ENCODE measurements at places on chromosomes 5 and 9.
A peak's percentile ranks its signal among the peaks of the same experiment; 100 is the strongest.

DNA sequence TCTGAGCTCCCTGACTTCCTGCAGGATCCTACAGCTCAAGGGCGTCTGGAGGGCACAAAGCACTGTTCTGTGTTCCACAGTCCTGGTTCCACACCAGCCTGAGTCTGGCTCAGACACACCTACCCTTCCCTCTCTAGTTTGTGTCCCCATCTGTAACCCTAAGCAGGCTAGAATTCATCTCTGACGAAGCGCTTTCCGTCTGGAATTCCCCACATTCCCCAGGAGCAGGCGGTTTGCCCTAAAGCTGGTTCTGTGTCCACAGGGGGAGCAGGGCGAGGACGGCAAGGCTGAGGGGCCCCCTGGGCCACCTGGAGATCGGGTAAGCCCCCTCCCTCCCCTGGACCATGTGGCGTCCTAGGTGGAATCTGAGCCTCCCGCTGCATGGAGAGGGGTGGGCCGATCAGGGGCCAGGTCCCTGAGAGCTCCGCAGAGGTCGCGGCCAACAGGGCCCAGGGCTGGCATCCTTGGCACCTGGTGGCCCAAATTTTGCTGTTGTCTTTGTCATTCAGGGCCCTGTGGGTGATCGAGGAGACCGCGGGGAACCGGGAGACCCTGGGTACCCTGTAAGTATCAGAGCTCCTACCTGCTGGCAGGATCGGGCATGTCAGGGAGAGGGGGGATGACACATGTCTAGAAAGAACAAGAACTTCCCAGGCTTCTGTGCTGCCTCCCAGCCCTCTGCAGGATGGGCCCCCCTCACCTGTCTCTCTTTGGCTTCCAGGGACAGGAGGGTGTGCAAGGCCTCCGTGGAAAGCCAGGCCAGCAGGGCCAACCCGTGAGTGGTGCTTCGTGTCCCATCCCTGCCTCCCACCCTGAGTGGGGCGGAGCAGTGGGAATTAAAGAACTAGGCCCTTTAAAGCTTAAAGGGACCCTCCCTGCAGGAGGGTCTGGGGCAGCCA, 34.5 kb upstream of the ORM1 start:
- no peak for DNase-seq

- no peak for DNase-seq
Observed at GRCh38 chr9:81489046-81489445, 200.3 kb downstream of the TLE1 start.

DNA sequence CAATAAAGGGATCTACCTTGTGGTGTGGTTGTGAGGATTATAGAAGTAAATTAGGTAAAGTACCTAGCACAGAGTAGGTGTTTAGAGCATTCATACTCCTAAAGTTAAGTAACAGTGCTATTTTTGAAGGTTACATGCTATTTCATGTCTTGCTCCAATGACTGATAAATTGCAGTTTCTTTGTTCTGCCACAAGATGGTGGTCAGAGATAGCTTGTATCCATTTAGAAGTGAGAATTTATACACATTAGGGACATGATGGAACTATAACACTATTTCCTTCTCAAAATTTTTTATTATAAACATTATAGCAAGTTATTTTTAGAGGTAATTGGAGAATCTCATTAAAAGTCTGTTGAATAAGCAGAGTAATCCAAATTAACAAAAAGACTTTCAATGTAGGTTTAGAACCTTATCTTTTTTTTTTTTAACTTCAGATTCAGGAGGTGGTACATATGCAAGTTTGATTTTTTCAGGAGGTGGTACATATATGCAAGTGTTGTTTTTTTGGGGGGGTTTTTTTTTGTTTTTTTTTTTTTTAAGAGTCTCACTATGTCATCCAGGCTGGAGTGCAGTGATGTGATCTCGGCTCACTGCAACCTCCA, 17.1 kb downstream of the MTREX start:
- peak; percentile 52 for DNase-seq

DNA sequence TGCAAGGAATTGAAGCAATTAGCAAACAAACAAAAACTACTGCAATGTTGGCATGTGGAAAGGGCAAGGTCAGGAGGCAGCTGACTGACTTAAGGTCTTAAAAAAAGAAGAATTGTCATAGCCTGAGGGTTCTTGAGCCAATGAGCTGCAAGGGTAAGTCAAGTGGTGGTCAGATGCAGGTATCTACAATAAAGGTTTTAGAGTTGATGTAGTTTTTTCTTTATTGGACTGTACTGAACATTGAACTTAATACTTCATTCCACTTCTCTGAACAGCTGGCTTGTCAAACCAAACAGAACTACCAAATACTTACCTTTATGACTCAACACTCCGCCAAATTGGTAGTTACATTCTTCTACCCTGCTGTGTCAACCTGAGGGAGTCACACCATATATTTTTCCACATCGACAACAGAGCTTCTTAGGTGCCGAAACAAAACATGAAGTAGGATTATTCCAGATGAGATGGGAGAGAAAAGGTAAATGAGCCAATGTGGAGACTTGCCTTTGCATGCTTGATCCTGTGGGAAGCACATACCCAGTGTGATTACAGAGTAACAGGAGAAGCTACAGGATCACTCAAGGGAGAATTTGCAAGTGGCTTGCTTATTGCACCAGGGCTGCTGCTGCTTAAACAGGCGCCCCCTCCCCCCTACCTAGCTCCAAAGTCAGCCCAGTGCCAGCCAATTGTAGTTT, 35.3 kb downstream of the EQTN start:
- DNase-seq: no peak

DNA sequence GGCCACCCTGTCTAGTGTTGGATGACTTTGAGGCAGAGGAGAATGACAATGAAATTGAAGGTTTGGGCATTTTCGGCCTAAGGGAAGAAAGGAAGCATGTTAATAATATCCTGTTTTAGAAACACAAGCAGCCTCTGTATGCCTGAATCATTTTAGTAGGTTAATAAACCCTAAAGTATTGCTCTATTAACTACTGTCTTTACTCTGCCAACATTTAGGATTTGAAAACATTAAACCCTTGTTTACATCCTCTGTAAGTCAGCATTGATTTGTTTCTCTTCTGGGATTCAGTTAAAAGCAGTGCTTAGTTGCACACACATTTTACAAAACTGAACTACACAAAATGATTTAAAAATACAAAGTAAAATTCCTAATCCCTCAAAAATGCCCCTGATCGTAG, 358.9 kb downstream of the ARRDC3 start:
- DNase-seq: no peak

DNA sequence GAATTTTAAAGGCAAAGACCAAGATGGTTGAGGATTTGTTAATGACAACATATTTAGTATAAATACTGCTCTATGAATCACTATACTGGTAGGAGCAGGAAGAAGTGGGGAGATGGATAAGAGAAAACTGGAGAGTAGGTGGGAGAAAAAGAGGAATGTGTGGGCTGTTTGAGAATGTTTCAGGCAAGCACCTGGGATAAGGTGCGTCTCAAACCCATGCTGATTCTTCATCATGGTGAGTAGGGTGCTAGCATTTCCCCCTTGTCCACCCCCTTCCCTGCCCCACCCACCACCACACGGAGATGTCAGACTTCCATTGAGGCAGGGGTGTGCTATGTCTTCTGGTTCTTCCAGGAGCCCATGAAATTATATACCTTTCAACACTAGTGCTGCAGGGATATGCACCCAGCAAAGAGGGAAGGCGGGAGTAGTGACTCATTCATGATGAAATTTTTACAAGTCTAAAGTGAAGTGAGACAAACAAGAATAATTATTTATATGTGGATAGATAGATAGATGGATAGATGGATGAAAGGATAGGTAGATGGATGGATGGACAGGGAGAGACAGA, 54.3 kb downstream of the MTX3 start:
- no peak for DNase-seq

GRCh38 chr5:144391044-144391443, 220.4 kb downstream of the KCTD16 start:
- no peak for DNase-seq

- DNase-seq: no peak
Observed at GRCh38 chr5:42387563-42387962, 35.7 kb upstream of the GHR start.

DNA sequence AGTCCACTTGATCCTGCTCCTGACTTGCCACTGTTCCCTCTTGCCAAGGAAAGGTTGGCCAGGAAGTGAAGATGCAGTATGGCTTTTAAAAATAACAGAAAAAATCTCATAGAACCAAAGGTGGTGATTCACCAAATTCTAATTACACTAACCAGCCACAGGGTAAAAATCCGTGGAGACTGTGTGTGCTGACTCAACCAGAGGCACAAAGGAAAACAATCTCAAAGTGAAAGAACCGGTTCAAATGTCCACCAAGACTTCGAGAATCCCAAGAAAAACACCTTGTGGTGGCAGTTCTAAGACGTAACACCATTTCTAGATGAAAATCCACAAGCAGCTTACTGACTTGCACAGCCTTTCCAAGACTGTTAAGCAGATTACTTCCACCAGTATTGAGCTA, 279.1 kb downstream of the TLE1 start:
- DNase-seq: no peak

DNA sequence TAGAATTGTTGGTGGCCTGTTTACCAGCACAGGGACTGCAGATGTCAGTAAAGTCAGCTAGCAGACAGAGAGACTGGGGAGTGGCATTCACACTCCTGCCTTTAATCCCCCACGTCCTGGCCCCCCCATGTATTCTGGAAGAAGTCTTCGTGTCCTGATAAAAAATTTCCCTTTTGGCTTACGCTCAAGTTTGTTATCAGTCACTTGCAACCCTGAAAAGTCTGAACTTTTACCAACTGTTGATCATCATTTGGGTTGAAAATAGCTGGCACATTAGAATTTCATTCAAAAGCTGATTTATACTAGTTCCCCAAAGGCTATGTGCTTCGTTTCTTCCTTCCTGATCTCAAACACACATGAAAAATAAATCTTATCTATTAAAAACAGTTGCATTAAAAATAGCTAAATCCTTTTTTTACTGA, 5.8 kb upstream of the CRHBP start:
- no peak for DNase-seq

DNA sequence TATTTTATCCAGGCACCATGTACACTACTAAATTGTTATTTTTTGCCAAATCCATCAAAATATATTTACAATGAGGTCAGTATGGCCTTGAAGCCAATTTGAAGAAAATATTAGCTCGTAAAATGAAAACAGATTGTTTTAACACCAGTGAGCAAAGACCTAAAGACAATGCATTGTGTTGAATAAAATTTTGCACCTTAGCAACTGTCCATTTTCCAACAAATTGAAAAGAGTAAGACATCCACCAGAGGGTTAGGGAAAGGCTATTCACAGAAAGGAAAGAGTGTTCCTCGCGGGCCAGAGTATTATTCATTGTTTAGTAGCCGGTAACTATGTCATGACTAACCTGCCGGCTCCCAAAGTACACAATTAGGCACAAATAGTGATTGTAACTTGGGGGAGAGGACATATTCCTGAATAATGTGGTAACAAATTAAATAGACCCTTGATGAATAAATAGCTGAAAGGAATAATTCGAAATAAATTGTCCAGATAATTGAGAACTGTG, 213.3 kb downstream of the DNAH5 start:
- DNase-seq: no peak

- DNase-seq: peak; percentile 33
Observed at GRCh38 chr5:17217493-17218352, at the start of gene BASP1. BASP1 (plus strand) TSS chr5:17217631; CDS start chr5:17275217, 57,586 bp downstream.

DNA sequence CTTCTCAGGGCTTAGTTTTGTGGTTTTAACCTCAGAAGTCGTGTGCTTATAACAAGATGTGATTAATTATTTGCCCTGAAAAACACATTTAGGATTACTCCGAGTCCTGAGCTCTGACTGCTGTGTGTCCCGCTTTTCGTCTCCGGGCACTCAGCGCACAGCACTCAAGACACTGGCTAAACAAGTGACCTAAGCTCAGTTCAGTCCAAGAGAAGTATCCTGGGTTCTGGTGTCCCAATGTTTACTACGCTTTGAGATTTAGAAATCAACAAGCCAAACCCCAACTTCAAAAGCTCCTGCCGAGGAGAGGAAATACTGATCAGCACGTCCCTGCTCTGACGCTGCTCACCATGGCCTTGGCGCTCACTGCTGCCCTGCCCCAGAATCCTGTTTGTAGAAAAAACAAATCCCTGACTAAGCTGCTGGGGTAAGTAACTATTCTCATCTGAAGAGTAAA, 53.2 kb downstream of the IPPK start:
- no peak for DNase-seq

DNA sequence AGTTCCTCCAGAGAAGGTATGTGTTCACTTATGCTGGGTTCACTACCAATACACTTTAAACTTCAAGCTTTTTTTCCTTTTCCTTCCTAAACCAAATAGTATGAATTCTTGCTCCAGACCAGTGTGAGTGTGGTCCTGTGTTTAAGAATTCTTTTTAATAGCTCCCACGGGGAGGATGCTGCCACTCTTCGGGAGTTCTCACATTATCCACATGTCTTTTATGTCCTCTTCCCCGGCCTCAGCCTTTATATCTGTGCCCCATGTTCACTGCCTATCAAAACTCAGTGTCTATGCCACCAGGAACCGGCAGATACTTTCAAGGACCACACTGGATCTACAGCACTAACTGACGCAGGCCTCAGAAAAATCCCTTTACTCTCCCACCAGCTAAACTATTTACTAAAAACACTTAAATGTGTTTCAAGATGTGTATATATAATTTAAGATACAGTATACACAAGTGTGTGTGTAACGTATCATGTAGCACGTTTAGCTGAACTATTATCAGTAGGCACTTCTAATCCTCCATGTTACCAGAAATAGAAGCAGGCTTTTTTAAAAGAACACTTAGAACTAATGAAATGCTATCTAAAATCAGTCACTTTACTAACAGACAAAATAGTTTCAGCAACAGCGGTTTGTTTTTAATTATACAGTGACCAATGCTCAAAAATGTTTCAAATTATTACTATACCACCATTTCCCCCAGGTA, 88.0 kb downstream of the PLPP1 start:
- no peak for DNase-seq

- DNase-seq: no peak
Observed at GRCh38 chr5:68170826-68171558, 44.6 kb upstream of the PIK3R1 start.

DNA sequence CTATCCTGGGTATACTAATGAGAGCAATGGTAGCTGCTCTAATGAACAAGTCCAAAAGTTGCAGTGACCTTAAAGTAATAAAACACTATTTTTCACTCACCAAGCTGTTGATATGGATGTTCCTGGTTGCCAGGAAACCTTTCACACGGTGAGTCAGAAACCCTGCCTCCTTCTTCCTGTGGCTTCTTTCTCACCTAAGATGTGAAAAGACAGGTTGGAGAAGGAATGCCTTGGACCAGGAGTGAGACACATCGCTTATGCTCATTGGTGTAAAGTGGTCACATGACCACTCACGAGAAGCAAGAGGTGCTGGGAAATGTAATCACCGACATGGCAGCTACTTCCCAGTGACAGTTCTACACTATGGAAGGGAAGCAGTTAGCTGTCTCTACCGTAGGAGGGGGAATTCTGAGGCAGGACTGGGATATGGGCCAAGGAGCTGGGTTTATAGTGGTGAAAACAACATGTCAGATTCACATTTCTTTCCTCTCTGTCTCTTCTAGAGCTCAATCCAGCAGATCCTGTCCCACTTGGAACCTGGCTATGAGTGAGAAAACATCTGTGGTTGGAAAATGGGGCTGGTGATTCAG, 320.4 kb upstream of the KLF4 start:
- no peak for DNase-seq

- DNase-seq: no peak
Observed at GRCh38 chr9:91223000-91223399, 138.7 kb downstream of the AUH start.

Measured in NAMALWA (cell line).